ENCODE measurements at places on chromosomes 12 and 14.

DNA sequence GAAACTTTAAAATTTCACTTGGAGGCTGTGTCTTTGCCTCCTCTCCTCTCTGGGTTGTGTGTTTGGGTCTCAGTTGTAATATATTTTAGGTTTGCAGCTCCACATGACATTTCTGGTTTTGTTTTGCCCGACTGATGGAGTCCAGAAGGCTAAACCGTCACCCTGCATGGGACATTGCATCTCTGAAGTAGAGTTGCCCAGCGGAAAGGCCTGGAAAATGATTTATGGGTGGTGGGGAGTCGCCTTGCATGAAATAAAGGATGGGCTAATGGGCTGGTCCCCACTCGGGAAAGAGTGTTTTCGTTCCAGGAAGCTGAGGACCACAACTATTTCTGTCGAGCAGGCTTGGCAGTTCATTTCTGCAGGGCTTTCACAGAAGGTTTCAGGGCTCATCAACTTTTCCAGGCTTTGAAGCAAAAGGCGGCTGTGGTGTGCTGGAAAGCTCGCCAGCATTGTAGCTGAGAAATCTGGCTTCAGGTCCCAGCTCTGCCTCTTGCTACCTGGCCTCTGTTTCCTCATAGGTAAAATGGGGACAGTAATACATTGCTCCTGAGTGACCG is 74.8 kb upstream of the GSC start:
- DNase-seq = no peak

- no peak for DNase-seq
These were observed 26.0 kb downstream of the LRP6 start for GRCh38 chr12:12240662-12241340.

GRCh38 chr14:90017371-90017770 is 44.4 kb upstream of the KCNK13 start:
- no peak for DNase-seq

DNA sequence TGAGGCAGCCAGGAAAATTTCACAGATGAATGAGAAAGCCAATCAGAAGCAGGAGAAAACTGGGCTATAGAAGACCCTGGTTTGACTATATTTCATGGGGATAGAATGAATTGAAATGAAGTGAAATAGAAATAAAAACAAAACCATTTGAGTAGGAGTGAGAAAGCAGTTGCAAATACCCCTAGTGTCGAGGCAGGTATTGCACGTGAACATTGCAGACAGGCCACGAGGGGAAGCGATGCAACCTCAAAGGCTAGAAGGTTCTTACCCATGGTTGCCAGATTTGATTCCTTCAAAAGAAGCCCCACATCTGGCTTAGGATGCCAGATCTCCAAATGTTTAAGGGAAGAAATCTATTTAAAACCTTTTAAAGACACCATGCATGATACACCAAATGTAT is 648.9 kb downstream of the VRK1 start:
- DNase-seq = no peak

DNA sequence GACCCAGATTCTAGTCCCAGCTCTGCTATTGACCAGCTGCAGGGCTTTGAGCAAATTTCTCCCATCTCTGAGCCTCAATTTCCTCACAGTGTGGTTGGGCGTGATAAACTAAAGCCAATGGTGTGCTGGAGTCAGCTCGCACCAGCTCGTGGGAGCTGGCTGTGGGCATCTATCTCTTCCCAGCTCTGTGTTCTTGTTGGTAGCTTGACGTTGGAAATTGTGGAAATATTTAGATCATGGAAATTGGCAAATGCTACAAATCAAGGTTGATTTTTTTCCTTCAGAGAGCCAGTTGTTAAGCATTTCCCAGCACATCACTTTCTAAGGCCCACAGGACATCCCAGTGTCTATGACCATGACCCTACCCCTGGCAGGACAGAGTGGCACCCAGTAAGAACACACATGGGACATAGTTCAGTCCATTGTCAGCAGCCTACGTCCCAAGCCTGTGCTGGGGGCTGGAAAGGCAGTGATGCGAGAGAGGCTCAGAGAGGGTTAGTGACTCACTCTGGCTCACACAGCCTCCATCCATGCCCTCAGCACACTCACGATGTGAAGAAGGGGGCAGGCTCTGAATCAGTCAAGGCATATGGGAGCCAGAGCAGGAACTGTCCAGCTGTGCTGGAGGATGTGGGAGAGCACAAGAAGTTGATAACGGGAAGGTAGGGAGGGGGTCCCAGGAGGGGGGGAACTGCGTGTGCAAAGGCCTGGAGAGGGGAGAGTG is 77.6 kb downstream of the LGMN start:
- DNase-seq = no peak

DNA sequence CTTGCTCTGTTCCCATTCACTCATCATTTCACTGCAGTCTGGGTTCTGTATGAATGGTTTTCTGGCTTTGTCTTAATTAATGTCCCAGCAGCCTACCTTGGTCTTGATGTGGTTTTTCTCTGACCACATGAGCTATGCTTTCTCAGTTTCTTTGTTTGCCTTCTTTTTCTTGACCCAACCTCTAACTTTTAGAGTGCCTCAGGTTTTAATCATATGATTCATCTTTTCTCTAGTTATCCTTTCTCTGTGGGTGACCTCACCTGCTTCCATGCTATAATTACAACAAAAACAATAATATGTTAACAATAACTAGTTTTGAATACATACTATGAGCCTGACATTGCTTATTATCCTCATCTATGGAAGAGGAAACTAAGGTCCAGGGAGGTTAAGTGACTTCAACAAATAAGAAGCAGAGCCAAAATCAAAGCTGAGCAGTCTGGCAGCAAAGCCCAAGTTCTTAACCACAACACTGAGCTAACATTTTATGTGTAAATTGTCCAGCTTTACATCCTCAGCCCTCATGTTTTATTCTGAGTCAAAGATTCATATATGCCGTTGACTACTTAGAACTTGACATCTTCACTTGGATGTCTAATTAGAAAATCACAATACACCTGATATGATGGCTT is 4.7 kb upstream of the EPYC start:
- DNase-seq = no peak

GRCh38 chr14:67919259-67920032 is 99.9 kb downstream of the RAD51B start:
- no peak for DNase-seq

GRCh38 chr12:49939707-49940106 is 10.8 kb upstream of the AQP2 start:
- DNase-seq = no peak

DNA sequence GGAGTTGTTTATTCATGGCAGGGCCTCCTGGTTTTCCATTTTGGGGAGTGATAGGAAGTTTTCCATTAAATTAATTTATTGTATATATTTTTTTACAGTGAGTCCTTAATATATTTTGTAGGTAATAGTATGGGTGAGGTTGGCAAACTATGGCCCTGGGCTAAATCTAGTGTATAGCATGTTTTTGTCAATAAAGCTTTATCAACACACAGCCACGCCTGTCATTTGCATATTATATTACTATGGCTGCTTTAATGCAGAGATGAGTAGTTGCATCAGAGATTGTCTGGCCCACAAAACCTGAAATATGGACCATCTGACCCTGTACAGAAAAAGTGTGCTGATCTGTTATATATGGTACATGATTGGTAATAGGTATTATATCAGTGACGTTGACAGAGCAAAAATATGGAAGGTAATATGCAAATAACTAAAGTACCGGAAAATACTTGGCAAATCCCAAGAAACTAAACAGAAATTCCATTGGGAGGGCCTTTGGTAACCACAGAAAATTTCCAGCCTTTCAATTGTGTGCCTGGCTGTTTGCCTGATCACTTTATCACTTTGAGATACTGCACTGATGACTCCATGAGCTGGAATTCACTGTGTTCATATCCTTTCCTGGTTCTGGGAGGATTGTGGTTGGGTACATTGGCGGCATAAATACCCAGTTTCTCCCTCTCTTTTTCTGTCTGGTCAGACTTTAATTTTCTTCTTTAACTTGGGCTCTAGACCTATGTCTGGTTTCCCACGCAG is 61.7 kb upstream of the RFLNA start:
- DNase-seq = no peak

GRCh38 chr14:104080376-104081260 is 4.9 kb upstream of the ASPG start:
- DNase-seq = no peak

- DNase-seq = no peak
These were observed 23.9 kb upstream of the NAP1L1 start for GRCh38 chr12:76108356-76108755.

DNA sequence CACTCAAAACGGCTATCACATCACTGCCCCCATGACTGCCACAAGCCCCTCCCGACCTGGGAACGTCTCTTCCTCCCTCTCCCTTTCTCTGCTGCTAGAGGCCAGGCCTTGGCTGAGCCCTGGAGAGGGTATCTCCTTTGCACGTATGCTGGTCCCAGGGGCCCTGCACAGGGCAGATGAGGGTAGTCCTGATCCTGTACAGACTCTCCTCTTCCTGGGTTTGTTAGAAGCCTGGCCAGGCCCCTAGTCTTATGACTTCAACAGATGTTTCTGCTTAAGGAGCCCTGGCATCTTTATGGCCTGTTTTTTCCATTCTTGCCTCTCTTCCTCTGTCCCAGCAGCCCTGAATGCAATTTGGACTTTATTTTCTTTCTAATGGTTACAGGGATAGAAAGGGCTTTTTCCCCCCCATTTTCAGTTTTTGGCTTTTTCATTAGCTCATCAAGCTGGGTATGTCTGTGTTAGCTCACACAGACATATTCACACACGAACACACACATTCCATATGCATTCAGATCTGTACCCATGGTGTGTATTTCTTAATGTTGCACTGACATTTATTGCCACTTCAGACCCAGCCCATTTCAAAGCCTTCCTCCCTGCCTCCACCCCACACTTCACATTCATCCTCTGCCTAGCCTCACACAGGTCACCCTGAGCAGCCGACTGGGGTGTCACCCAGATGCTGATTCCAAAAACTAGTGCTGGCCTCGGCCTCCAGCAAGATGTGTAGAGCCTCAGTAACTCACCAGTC is 203.2 kb downstream of the ZFP36L1 start:
- no peak for DNase-seq

DNA sequence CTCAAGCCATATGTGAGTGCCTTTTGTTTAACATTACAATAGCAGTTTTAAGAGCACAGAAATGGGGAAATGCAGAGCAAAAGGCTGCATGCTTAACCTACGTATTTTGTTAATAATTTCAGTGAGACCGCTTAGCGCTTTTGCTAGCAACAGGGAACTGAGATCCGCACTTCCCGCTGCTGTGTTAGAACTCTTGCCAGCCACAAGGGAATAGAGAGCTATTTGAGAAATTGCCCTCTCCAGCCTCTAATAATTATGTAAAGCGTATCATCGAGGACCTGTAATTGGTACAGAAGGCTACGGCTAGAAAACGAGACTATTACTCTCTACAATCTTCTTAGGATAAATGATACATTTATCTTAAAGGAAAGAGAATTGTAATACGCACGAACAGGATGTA is 205.2 kb upstream of the GRIP1 start:
- DNase-seq = no peak

GRCh38 chr12:57086493-57087009 is 2.4 kb upstream of the NAB2 start:
- peak; percentile 66 for DNase-seq

DNA sequence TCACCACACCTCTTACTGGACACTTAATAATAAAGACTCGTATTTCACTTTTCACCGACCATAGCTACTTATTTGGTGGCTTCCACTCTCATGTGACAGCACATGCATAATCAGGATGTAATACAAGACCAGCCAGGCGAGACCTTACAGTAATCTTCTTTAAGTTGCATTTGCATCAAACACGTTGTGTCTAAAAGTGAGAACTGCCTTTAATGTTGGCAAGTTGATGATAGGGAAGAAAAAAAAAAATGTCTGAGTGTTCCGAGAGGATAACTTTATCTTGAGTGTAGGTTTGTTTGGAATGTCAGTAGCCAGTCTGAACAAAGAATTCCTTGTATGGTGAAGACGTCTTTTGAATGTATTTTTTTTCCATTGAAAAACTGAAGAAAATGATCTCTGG is 440.4 kb downstream of the ADAMTS20 start:
- DNase-seq = no peak

DNA sequence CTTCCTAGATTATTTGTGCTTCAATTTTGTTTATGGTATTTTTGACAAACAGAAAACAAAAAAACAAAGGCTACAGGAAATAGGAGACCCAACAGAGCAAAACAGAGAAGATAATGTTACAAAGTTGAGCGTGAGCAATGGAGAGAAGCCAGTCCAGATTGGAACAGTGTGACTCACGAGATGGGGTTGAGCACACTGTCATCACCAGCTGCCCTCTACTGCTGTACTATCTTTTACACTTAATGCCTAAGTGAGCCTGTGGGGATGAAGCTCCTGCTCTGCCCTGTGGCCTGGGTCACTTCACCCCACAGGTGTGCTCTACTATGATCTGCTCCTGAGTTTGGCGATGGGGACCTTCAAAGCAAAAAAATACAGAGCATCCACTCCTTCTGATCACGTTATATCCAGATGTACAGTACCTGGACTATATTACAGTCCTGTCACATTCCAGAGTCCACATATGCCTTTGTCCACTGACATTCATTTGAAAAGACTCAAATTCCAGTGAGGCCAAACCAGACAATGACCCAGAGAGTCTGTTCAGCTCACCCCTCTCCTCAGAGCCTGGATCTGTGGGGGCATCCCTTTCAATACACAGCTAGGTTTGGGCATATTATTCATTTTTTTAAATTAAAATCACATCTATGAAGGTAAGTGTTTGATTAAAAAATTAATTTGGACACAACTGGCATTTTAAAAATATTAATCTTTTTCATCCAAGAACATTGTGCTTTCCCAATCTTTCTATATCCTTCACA is 4.4 kb downstream of the IPO8 start:
- no peak for DNase-seq

DNA sequence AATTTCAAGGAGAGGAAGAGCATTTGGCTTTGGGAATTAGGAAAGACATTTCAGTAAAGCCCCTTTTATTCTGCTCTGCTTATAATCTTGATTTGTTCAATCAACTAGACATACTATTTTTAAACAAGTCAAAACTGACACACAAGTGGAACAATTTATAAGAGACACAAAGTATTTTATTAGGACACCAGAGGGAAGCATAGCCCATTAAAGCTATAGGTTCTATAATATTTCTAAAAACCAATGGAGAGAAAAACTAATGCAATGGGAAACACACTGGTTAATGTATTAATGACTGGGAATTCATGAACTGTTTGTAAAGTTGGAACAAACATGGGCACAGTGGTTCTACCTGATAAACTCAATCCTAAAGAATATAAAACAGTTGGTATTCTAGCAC is 15.3 kb upstream of the CERS5 start:
- DNase-seq = peak; percentile 20

DNA sequence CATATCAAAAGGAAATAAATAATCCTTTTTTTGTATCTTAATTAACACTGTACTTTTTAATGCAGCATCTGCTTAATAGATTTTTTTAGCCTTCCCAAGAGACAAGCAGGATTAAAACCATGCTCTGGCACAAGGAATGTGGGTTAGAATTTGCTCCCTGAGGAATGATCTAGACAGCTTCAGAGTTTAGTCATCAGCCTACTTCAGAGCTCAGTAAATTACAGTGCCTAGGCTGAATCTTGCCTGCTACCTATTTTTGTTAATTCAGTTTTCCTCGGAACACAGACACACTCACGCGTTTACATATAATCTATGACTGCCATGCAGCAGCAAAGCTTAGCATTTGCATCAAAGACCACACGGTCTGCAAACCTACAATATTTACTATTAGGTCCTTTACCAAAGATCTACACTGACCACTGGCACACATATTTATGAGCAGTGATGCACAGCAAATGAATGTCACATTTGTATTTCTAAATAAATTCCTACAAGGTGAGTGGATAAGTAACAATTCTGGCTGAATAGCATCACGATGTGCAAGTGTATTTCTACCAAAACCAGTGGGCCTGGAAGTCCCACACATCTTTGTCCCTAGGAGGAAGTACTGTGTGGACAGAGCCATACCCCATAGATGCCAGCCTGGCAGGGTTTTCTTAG is 309.8 kb upstream of the TMEM132C start:
- no peak for DNase-seq
